ENCODE measurements at places on chromosomes 2 and 18. TPM values are rescaled to one million over a fixed set of nuclear protein-coding genes. Genes with fewer than 3 reads are reported as not detected.
A peak's percentile ranks its signal among the peaks of the same experiment; 100 is the strongest.

MAP3K19 gene
- total RNA-seq = not detected

- DNase-seq = no peak
- no peaks in the 10 kb centered on the region for H3K4me1 ChIP-seq
- peaks cover 26% of the 10 kb centered on the region for H3K36me3 ChIP-seq
- H3K27me3 ChIP-seq = no peaks in the 10 kb centered on the region
Measured at GRCh38 chr2:101038455-101039255, 36.6 kb downstream of the RPL31 start.

ACVR1C gene
- 0.04 TPM for total RNA-seq

DAW1 gene
- total RNA-seq = not detected

- H3K27ac ChIP-seq = no peak overlapping the region
- H3K4me1 ChIP-seq = no peaks in the 10 kb centered on the region
Measured at GRCh38 chr2:82508702-82509101, 1950.4 kb downstream of the SUCLG1 start.

- no peak overlapping the region for H3K4me3 ChIP-seq
- H3K27ac ChIP-seq = no peak overlapping the region
- H3K36me3 ChIP-seq = no peaks in the 10 kb centered on the region
- H3K4me1 ChIP-seq = peaks cover 5% of the 10 kb centered on the region
- no peak for DNase-seq
- H3K27me3 ChIP-seq = no peaks in the 10 kb centered on the region
Measured at GRCh38 chr2:127228102-127228501, 8.0 kb upstream of the CYP27C1 start.

ADI1 gene
- 58.0 TPM for total RNA-seq

EVX2 gene
- not detected for total RNA-seq

HOXD8 gene
- 1.2 TPM for total RNA-seq

DNA sequence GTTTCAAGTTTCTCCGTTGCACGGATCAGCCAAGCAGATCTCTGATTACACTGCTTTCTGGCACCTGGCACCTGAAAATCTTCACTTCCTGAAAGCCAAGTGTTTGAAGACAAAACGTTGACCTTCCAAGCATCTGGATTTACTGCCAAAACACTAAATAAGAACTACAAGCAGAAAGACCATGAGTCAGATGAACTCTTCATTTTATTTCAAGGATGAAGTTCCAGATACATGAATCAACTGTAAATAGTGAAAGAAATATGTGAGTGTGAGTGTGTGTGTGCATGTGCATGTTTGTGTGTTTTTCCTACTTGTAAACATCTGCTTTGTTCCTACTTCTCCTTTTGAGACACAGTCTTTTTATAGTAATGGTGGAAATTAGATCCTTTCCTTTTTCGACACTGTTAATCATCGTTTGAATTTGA lies 60.0 kb upstream of the DTNA start:
- no peak overlapping the region for H3K27ac ChIP-seq
- no peak overlapping the region for H3K4me3 ChIP-seq
- no peaks in the 10 kb centered on the region for H3K4me1 ChIP-seq
- no peak for DNase-seq
- H3K36me3 ChIP-seq = no peaks in the 10 kb centered on the region

- no peak overlapping the region for H3K4me3 ChIP-seq
- no peaks in the 10 kb centered on the region for H3K36me3 ChIP-seq
- peaks cover 19% of the 10 kb centered on the region for H3K27me3 ChIP-seq
- no peak overlapping the region for H3K27ac ChIP-seq
- H3K4me1 ChIP-seq = no peaks in the 10 kb centered on the region
- no peak for DNase-seq
Measured at GRCh38 chr2:96427917-96428316, 77.2 kb downstream of the NEURL3 start.

GRCh38 chr18:10249801-10250200 lies 204.6 kb upstream of the APCDD1 start:
- no peak overlapping the region for H3K4me3 ChIP-seq
- H3K27ac ChIP-seq = no peak overlapping the region
- DNase-seq = no peak
- H3K36me3 ChIP-seq = no peaks in the 10 kb centered on the region

UGP2 gene
- 70.1 TPM for total RNA-seq

DNA sequence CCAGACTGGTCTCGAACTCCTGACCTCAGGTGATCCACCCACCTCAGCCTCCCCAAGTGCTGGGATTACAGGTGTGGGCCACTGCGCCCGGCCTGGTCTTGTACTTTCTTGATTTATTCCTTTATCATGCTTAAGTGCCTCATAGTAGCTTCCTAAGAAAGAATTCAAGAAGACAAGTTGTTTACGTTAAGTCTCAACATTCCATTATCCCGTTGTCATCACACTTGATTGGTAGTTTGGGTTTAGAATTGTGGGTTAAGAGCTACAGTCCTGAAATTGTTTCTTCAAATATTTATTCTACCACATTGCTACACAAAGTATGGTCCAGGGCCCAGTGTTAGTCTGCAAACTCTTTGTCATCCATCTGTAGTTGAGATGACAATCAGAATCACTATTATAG lies 194.0 kb downstream of the VWC2L start:
- no peak for DNase-seq
- no peak overlapping the region for H3K4me3 ChIP-seq
- no peaks in the 10 kb centered on the region for H3K27me3 ChIP-seq
- H3K27ac ChIP-seq = no peak overlapping the region
- H3K4me1 ChIP-seq = no peaks in the 10 kb centered on the region
- no peaks in the 10 kb centered on the region for H3K36me3 ChIP-seq

DNA sequence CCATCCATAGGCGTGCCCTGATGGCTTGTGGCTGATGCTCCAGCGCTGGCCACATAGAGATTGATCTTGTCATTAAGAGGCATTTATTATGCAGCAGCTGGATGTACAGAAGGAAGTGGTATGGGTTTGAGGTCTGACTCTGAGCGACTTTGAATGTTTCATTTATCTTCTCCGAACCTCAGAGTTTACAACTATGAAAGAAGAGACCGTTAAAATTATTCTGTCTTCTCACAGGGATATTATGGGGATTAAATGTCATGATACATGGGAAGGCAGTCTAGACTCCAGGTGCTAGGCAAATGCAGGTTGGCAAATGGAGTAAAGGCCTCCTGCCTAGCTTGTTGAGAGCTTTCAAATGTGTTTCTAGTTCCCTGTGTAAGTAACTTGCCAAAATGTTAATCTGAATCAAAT lies 30.3 kb downstream of the MOGAT1 start:
- H3K4me1 ChIP-seq = no peaks in the 10 kb centered on the region
- H3K4me3 ChIP-seq = no peak overlapping the region
- no peaks in the 10 kb centered on the region for H3K27me3 ChIP-seq
- H3K27ac ChIP-seq = no peak overlapping the region
- H3K36me3 ChIP-seq = no peaks in the 10 kb centered on the region

PLEKHA3 gene
- total RNA-seq = 12.2 TPM

ALKAL2 gene
- total RNA-seq = not detected

DNA sequence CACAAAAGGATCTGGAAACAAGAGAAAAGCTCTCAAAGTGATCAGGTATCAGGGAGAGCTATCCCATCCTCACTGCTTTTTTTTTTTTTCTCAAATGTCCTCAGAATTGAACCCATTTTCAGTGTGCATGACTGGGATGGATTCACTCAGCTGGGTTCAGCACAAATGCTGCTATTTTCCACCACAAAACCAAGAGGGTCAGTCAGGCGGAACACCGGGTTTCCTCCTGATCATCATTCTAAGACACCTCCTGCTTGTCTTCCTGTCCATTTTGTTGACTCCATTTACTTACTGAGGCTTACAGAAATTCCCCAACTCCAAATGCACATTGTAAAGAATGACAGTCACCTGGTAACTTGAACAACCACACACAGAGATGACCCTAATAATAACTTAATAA lies 39.9 kb downstream of the CYRIA start:
- no peak for DNase-seq
- no peaks in the 10 kb centered on the region for H3K36me3 ChIP-seq
- H3K27me3 ChIP-seq = no peaks in the 10 kb centered on the region
- H3K4me1 ChIP-seq = peaks cover 13% of the 10 kb centered on the region

DNA sequence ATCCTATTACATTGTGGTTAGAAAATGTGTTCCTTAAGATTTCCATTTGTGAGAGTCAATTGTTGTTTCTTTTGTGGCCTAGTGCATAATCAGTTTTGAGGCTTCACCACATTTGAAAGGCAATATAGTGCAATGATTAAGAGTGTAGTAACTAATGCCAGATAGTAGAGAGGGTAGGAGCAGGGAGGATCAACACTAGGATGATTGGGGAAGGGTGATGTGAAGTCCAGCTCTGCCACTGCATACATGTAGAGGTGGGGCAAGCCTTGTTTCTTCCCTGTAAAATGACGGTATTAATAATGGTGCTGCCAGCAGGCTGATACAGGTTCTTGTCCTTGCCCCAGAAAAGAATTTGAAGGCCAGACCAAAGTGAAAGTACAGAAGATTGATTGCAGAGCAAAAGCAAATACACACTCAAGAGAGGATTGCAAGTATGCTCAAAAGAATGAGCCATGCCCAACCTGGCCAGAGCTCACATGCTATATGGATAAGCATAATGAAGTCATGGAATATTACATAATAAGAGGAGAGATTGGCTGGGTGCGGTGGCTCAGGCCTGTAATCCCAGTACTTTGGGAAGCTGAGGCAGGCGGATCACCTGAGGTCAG lies 8.0 kb downstream of the SP100 start:
- no peak for DNase-seq
- peaks cover 80% of the 10 kb centered on the region for H3K4me1 ChIP-seq
- no peaks in the 10 kb centered on the region for H3K27me3 ChIP-seq

DNA sequence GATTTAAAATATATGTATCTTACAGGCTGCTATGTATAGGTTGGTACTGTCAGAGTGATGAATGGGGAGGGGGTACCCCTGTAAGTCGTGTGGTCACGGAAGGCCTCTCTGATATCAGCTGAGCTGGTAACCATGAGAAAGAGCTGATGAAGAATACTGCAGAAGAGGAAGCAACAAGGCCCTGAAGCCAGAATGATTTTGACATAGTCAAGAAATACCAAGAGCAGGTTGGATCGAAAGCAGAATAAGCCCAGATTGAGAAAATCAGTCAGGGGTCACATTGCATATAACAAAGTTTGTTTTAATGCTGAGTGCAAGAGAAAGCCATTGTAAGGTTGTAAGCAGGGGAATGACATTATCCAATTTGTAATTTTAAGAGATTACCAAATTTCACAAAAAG lies 57.3 kb downstream of the UNC50 start:
- H3K27ac ChIP-seq = no peak overlapping the region
- H3K36me3 ChIP-seq = no peaks in the 10 kb centered on the region
- H3K4me3 ChIP-seq = no peak overlapping the region
- H3K4me1 ChIP-seq = no peaks in the 10 kb centered on the region
- no peaks in the 10 kb centered on the region for H3K27me3 ChIP-seq

DNA sequence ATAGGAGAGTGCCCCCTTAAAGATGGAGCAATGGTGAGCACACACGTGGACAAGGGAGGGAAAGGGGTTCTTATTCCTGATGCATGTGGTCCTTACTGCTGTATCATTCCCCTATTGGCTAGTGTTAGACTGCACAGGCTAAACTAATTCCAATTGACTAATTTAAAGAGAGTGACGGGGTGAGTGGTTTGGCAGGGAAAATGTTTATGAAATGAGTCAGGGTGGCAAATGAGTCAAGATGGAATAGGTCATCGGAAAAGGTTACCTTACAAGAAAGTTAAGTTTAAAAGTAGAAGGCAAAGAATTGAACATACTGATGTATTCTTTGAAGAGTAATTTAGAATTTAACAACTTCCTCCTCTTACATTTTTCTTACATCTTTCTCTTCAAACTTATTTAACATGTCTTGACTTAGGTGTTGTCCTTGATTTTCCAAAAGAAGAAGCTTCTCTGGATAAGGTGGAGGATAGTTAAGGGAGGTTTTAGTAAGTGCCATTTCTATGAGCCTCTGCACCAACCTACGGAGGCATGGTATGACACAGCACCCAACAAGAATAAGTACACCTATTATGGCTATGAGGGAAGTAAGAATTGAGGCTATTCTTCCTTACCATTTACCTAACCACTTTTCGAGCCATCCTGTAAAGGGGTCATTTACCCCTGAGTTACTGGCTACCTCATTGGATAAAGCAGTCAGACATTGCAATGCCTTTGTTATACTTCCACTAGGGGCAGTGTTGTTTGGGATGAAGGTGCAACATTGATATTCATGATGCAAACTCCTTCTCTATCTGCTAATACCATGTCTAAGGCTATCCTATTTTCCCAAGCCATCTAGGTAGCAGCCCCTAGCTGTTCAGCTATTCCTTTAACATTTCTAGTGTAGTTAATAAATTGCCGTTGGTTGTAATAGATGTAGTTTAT lies 1345.8 kb upstream of the LRRTM1 start:
- H3K4me1 ChIP-seq = no peaks in the 10 kb centered on the region
- no peak overlapping the region for H3K27ac ChIP-seq
- no peak overlapping the region for H3K4me3 ChIP-seq
- no peaks in the 10 kb centered on the region for H3K27me3 ChIP-seq

GRCh38 chr18:26971409-26971808 lies 105.9 kb upstream of the AQP4 start:
- no peaks in the 10 kb centered on the region for H3K36me3 ChIP-seq
- H3K27me3 ChIP-seq = no peaks in the 10 kb centered on the region
- H3K4me3 ChIP-seq = no peak overlapping the region
- DNase-seq = no peak
- no peaks in the 10 kb centered on the region for H3K4me1 ChIP-seq

DNA sequence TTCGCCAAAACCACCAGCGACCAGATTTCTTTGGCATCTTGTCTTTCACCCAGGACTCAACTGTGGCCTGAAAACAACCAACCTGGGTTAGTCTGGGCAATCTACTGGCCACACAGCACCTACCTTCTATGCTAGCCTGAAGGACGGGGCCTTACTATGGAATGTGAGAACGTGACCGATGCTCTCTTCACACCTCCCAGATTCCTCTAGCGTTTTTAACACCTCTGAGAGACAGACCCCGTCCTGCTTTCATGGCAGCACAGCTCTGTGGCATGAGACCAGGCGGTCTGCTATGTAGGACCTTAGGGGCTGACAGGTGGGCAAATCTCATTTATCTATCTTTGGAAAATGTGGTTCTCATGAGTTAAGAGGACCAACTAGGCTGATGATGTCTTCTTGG lies 80.9 kb downstream of the EMILIN2 start:
- DNase-seq = no peak
- H3K36me3 ChIP-seq = no peaks in the 10 kb centered on the region
- no peaks in the 10 kb centered on the region for H3K4me1 ChIP-seq

TEX44 gene
- not detected for total RNA-seq

SERPINB5 gene
- total RNA-seq = 363 TPM

GRCh38 chr2:28649481-28650265 lies 102.0 kb upstream of the PPP1CB start:
- H3K27ac ChIP-seq = peak overlapping the region; percentile 66
- no peak for DNase-seq
- H3K27me3 ChIP-seq = no peaks in the 10 kb centered on the region
- H3K4me1 ChIP-seq = peaks cover 63% of the 10 kb centered on the region
- H3K4me3 ChIP-seq = no peak overlapping the region

DNA sequence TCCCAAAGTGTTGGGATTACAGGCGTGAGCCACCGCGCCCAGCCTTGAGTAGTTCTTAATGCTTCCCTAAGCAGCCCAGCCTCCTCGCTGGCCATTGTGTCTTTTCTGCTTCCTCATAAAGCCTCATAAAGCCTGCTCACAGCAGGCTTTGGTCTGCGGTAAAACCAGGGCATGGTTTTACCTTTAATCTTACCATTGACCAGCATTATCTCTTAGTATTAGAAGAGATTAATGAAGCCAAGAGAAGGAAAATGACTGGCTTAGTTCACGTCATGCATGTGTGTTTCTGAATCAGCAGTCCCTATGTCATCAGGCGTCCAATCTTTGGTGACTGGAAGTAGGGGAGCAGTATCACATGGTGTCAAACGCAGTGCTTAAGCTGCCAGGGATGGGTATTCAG lies 14.9 kb upstream of the CDCA7 start:
- H3K27ac ChIP-seq = no peak overlapping the region
- no peaks in the 10 kb centered on the region for H3K4me1 ChIP-seq
- H3K27me3 ChIP-seq = peaks cover 55% of the 10 kb centered on the region
- no peak for DNase-seq

FBXO48 gene
- total RNA-seq = 0.67 TPM

Data from esophagus squamous epithelium (tissue), 5 donors.